LHCN-M2 (cell line): ENCODE measurements at places on chromosomes 16 and 17. TPM values are rescaled to one million over a fixed set of nuclear protein-coding genes. Genes with fewer than 3 reads are reported as not detected.

COPZ2 gene
- total RNA-seq: 70.4 and 91.8 TPM in 2 replicates

DNA sequence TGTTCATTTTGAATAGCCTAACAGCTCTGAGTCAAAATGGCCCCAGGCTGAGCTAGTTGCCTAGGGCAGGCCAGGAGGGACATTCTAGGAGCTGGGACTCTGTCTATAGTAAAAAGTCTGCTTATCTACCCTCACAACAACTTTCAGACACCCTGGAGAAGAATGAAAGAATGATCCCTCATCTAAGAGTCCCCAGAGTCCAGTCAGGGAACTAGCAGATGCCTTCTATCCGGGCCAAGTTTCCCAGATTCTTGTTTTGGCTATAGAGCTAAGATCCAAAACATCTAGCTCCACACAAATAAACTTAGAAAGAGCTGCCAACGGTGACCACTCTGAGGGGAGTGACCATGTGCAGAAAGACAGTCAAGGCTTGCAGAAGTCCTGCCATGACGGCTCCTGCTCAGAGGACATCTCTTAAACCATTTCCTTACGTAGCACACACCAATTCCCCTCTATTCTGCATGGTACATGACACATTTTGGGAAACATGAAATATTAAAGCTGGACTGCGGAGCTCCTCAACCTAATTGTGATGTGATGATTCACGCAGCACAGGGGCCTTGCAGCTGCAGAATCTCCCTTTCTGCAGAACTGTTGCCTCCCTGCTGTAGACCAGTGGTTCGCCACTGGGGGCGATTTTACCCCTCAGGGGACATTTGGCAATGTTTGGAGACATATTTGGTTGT, 24.2 kb downstream of the FAM20A start:
- DNase-seq: peak; percentile 18

DNA sequence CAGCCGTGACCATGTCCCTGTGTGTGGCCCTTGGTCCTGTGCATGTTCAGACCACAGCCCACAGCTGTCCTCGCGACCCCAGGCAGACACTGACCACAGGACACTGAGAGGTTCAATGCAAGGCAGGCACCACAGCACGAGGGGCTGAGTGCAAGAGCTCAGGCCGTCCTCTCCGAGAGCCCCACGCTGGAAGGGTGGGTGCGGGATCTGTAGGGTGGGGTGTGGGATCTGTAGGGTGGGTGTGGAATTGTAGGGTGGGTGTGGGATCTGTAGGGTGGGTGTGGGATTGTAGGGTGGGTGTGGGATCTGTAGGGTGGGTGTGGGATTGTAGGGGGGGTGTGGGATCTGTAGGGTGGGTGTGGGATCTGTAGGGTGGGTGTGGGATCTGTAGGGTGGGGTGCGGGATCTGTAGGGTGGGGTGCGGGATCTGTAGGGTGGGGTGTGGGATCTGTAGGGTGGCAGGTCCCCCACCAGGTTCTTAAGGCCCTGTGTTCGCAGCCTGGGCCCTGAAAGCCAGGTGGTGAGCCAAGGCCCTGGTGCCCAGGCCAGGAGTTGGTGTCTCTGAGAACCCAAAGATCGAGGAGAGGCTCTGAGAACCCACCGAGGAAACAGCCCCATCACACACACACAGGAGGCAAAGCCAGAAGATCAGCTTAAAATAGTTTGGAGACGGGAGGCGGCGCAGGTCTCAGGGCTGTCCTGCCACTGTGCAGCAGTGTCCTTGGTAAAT, 48.2 kb downstream of the METRNL start:
- no peak for DNase-seq

GRCh38 chr16:1871974-1872635, at the start of gene MEIOB:
Gene MEIOB, minus strand, starts transcription at chr16:1872164. Its CDS starts 3,989 bp downstream, at chr16:1868175.
- DNase-seq: no peak

- no peak for DNase-seq
These were observed 23.5 kb upstream of the NXPH3 start for GRCh38 chr17:49552070-49552751.

ARL5C gene
- not detected in 2 replicates for total RNA-seq

FOXL1 gene
- total RNA-seq: 4.1 and 5.3 TPM in 2 replicates

GRCh38 chr16:63938661-63939060, 1183.2 kb downstream of the CDH11 start:
- peak; percentile 9 for DNase-seq

GRCh38 chr16:49930841-49931240, 74.9 kb upstream of the ZNF423 start:
- DNase-seq: no peak

GRCh38 chr17:68491381-68492231, 20.6 kb upstream of the PRKAR1A start:
- DNase-seq: no peak

- no peak for DNase-seq
These were observed 8.8 kb upstream of the USP43 start for GRCh38 chr17:9636501-9636900.
